Chondrocyte (in vitro differentiated cells): ENCODE measurements at places on chromosomes 7 and 10. TPM values are rescaled to one million over a fixed set of nuclear protein-coding genes. Genes with fewer than 3 reads are reported as not detected.

DNA sequence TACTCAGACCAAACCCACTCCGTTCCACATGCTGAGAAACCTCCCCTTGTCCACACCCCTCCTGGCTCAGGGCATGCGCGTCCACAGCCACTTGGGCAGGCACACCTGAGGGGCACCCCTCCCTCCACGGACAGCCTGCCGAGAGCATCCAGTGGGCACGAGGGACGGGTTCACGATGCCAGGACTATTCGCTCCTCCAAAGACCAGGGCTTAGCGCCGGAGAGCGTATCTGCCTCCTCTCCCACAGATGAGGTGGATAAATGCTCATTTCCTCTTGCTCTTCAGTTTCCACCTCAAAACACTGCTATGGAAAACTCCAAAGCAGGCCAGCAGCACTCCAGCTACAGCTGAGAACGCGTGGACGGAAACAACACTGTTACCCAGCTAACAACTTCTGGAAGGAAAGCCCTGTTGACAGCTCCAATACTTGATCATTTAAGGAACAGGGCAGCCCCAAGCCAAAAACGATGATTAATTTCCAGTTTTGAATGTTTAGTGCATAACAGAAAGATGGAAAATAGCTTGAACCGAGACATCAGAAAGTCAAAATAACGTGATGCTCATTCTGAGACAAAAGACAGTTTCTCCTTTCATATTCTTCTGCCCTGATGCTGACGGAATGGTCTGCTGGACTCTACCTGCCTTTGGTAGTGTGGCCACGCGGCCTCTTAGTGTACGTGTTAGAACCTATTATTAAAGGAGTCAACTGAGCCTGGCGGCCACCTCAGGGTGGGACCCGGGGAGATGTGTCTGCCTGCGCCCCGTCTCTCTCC, 204.7 kb downstream of the DNAJB6 start:
- peak; percentile 79 for DNase-seq

DNA sequence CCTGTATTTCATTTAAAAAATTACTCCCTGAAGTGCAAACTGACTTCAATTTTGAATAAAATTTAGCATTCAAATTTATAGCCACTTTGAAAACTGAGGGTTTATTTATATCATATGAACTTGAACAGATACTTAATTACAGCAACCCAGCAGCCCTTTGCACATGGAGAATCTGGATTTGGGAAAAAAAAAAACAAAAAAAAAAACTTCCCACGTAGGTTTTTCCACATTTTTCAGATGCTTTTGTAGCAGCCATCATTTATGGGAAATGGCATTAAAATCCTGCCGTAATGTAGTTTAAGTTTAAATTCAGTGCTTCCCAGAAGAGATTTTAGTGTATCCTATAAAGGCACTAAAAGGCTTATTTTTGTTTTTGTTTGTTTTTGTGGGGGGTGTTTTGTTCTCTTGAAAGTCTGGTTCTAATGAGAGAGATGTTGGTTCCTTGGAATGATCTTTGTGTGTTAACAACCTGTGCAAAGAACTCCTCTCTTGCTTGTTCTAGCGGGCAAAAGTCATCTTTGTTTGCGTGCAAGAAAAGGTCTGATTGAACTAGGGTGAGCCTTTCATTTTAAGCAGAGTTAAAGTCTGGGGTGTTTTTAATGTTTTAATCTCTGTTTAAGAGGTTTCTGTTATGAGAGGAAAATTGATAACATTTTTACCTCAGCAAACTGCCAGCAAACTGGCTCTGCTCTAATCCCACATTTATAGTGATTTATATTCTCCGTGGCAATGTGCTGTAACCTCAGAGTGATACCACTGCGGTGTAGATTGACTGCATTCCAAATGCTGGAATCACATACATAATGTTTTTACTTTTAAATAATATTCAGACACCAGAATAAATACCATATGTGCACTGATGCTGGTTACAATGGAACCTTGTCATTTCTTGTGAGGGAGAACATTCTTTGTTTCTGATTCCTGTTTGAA, 105.5 kb downstream of the WNT2 start:
- no peak for DNase-seq

DNA sequence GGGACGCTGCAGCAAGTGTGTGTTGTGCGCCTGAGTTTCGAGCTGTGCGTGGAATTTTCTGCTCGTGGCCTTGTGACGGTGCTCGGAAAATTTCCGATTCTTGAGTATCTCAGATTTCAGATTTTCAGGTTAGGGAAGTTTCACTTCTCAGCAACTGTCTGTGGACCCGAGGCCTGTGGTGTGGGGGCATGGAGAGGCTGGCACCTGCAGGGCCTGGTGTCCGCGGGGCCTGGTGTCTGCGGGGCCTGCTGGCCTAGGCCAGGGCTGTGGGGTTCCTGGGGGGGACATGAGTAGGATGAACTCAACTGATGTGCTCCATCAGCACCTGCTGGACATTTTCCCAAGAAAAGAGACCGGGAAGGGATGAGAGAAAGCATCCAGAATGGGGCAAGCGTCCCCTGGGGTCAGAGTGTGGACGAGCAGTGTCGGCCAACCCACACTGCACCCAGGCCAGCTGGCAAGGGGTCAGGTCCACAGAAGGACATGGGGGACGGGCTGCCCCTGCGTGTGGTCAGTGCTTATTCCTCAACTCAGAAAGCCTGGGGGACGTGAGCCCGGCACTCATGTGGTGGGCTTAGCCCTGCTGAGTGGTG, 31.3 kb upstream of the SHH start:
- DNase-seq: no peak

GRCh38 chr7:104231054-104232046, 23.5 kb upstream of the ORC5 start:
- DNase-seq: no peak

Gene CDHR3
- total RNA-seq: 0.89 to 1.9 TPM (median 1.0 TPM) in 3 replicates
